Memory B cell (primary cell): ENCODE measurements at places on chromosomes 12 and 14.

DNA sequence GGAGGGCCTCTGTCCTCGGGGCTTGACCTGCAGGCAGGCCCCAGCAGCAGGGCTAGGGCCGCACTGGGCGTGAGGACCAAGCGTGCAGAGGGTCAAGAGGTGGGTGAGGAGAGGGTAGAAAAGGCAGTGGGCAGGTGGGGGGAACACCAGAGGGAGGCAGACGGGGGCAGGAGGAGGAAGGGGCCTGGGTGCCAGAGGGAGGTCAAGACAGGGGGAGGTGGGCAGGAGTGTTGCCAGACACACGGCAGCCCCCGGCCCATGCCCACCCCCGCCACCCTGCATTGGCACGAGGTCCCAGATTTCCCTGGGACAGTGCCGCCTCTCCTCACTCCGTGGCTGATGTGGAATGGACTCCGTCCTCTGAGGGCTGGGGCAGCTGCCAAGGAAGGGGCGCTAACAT is 8.2 kb downstream of the TMEM121 start:
- no peak for DNase-seq

DNA sequence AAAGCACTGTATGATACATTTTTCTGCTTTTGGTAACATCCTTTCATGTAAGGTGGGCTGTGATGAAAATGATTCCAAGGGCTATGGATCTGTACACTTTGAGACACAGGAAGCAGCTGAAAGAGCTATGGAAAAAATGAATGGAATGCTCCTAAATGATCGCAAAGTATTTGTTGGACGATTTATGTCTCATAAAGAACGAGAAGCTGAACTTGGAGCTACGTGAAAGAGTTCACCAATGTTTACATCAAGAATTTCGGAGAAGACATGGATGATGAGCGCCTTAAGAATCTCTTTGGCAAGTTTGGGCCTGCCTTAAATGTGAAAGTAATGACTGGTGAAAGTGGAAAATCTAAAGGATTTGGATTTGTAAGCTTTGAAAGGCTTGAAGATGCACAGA is 22.1 kb upstream of the SRGAP1 start:
- DNase-seq, result no peak

- no peak for DNase-seq
Measured at GRCh38 chr12:107493666-107494065, 191.9 kb upstream of the PWP1 start.

- DNase-seq, result no peak
Measured at GRCh38 chr12:22787557-22787956, 162.6 kb downstream of the ETNK1 start.

DNA sequence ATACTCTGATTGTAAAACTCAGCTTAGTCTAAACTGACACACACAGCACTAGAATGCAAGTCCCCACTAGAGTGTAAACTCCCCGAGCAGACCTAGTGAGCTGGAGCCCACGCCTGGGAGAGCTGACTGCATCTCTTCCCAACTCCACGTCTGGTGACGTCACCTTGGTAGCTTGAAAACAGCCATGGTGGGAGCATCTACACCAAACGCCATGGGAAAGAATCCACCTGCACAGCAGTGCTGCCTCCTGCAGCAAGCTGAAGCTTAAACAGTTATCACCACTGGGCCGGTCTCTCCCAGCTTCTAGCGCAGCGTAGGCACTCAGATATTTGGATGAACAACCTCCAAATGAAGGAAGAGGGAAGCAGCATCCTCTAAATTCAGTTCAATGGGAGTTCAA is 4.3 kb upstream of the PAPLN start:
- no peak for DNase-seq

GRCh38 chr12:26334621-26335124 is 139.3 kb downstream of the SSPN start:
- no peak for DNase-seq

GRCh38 chr12:74537126-74537706 is 419 bp upstream of the ATXN7L3B start:
- no peak for DNase-seq

DNA sequence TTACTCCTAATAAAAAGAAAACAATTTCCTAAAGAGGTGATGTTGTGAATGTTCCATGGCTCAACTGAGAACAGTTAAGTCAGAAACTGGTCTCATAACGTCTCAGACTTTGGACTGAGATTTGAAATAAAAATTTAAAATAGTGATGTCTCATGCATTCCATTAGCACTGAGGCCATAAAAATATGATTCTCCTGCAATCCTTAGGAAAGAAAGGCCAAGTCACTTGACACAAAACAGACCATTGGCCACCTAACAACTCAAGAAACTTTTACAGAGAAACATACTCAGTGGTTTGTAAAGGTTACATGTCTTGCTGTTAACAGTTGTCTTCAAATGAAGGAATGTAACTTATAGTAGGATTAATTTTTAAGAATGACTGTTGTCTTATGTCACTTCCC is 58.1 kb downstream of the STAB2 start:
- no peak for DNase-seq

- DNase-seq, result no peak
Measured at GRCh38 chr14:44347316-44347715, 159.8 kb downstream of the FSCB start.

GRCh38 chr14:36070031-36070719 is 106.3 kb downstream of the PTCSC3 start:
- no peak for DNase-seq

- no peak for DNase-seq
Measured at GRCh38 chr14:52527052-52527451, 25.3 kb downstream of the TXNDC16 start.

DNA sequence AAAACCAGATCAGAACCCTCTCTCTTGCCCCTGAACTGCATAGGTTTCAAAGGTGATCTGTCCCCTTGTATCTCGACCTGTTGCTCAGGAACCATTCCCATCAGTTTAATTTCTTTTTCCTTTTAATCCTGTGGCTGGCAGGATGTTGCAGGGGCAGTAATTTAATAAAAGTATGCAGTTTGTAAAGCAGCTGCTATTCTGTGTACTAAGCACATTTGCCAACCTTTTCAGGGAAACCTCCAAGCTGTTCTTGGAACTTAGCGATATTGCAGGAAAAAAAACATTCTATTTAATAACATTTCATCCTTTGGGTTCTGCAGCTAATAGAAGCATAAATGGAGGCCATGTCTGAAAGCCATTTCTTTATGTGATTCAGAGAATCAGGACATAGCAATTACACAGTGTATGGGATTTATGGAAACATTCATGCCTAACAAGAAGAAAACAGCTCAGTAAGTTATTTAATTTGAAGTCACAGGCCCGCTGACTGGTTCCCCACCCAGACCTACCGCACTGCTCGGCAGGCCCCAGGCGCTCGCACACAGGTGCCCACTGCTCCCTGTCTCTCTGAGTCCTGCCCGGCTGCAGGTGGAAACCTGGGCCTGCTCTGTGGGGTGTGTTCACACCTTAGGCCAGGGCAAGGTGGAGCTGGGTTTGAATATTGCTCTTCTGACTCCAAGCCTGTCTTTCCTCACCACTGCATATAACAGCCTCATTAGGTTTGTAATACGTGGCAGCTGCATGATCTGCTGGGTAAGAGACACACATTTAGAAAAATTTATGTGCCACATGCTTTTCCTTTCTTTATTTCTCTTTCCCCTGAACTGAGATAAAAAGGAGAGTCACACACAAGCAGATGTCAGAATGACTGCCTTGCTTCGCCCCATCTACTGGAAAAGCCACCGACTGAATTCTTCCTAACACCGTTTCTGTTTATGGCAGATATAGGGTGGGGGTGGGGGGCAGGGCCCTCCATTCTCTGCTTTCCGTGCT is 119.7 kb downstream of the SLC25A47 start:
- no peak for DNase-seq

- DNase-seq, result peak; percentile 16
Measured at GRCh38 chr14:53310412-53310811, 157.3 kb upstream of the DDHD1 start.

DNA sequence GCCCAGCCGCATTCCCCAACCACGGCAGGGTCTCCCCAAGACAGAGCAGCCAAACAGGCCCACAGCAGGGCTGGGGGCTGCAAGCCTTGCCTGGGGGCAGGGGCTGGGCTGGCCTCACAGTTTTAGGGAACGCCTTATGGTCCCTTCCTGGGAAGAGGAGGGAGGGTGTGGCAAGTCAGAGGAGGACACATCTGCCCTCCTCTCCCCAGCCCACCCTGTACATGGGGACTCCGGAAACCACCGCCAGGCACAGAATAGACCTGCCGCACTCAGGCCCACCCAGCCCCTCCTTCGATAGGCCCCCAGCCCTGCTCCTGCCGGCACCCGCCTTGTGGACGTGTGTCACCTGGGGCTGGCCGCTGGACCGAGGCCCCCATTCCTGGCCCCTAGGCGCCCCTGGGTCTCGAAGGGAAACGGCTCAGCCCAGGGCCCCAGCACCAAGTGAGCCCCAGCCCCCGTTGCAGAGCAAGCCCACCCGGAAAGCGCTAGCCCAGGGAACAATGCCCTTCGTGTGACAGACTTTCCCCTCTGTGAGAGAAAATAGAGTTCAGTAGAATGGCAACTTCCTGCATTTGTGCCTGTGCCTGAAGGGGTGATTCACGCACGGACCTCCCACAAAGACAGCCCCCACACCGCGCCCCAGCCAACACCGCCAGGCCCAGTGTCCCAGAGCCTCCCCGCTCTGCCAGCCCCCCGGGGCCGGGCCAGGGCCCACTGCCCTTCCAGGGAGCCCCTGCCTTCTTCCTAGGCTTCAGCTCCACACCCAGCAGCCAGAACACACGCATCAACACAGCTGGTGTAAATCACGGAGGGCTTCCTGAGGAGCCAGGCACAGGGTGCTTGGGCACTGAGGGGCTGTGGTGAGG is 12.0 kb upstream of the NUDT14 start:
- DNase-seq, result peak; percentile 30

DNA sequence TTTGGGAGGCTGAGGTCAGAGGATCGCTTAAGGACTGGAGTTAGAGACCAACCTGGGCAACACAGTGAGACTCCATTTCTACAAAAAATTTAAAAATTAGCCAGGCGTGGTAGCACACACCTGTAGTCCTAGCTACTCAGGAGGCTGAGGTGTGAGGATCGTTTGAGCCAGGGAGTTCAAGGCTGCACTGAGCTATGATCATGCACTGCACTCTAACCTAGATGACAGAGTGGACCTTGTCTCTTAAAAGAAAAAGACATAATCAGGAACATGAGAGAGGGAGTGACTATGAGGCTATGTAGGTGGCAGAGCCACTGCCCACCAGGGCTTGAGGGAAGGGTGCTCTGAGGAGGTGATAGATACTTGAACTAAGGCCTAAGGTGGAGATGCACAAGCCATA is 49.2 kb upstream of the PLXNC1 start:
- DNase-seq, result no peak

DNA sequence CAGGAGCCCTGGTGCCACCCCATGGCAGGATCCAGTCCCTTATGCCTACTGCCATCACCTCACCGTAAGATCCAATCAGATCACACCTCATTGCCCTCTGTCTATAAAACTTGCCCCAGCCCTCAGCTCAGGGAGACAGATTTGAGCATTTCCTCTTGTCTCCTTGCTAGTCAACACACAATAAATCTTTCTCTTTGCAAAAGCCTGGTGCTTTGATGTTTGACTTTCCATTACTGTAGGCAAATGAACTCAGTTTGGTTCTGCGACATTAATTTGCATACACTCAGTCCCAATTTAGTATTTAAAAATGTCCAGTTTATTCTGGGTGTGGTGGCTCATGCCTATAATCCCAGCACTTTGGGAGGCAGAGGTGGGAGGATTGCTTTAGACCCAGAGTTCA is 188.4 kb downstream of the AEBP2 start:
- DNase-seq, result no peak

DNA sequence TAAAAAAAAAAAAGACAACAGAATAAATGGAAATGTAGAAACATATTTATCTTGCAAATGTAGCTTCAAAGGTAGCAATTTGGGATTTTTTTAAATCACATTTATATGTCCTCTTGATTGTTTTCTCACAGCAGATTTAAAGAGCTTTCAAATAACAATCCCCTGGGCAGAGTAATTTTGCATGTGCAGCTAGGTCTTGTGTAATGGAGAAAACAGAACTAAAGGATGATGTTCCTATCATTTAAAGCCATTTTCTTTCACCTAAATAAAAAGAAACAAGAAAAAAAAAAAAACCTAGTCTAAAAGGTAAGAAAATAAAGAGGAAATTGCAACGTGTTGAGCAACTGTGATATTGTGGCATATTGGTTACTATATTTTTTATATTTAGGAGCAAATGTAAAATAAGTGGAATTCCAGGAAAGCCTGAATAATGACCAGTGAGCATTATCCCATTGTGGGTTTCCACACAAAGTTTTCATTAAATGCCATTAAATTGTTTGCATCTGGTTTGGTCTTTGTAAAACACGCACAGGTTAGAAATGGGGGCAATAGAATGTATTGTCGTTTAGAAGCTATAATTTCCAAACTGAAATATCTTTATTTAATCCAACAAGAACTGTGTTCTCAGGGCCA is 215.6 kb downstream of the SLC6A15 start:
- DNase-seq, result no peak

GRCh38 chr14:85601246-85601645 is 71.3 kb downstream of the FLRT2 start:
- DNase-seq, result no peak

DNA sequence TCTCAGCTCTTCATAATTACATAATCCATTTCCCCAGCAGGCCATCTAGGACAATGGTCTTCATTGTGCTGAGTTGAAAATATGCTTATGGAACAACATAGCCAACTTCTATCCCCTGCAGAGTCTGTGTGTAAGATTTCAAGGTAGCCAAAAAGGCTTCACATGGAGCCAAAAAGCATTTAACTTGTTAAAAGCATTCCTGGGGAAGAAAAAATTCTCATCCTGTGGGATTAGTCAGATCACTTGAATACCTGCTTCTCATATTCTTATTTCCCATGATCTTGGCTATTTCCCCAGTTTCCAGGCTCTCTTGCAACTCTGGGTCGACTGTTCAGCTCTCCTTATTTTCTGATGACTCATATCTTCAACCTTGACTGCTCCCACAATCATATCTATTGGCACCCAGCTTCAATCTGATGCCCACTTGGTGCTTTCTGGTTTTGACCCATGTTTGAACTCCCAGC is 178.9 kb downstream of the KLHL28 start:
- DNase-seq, result no peak

- DNase-seq, result no peak
Measured at GRCh38 chr14:52701223-52701622, 5.8 kb upstream of the PSMC6 start.

DNA sequence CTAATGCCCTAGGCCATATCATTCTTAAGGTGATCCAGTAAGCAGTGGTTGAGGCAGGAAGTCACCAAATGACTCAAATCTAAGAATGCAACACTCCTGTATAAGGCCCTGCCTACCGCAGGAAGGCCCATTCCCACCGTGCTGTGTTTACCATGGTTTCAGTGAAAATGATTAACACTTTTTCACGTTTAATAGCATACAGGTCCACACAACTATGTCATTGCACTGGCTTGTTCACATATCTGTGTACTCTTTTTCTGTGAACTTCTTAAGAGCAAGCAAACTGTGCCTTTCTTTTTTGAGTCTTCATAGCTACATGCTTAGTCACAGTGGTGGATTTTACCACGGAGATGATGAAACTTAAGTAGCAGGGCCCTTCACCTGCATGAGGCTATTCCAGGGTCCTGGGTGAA is 214.9 kb downstream of the CNTN1 start:
- DNase-seq, result no peak

- DNase-seq, result no peak
Measured at GRCh38 chr14:35416108-35416750, 11.7 kb upstream of the NFKBIA start.

GRCh38 chr12:19489168-19489567 is 49.9 kb downstream of the AEBP2 start:
- DNase-seq, result no peak
